ENCODE measurements at places on chromosomes 4 and X.

- peak; percentile 7 for DNase-seq
These were observed 264.8 kb upstream of the LDB2 start for GRCh38 chr4:17163156-17163771.

DNA sequence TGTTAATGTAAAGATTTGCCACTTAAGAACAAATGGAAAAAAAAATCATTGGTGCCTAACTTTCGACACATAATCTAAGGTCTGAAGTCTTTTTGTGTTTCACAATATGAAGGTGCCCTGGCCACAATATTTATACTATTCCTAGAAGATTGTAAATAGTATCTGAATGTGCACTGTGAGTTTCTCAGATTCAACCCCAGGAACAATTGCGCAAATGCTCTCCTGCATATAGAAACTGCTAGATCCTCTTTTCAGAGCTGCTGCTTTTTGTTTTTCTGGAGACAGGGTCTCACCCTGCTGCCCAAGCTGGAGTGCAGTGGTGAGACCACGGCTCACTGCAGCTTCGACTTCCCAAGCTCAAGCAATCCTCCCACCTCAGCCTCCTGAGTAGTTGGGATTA is 480.1 kb upstream of the FTHL17 start:
- DNase-seq = no peak

GRCh38 chr4:22842360-22843018 is 149.8 kb downstream of the GBA3 start:
- no peak for DNase-seq

GRCh38 chr4:15719506-15719905 is 16.6 kb downstream of the BST1 start:
- no peak for DNase-seq

DNA sequence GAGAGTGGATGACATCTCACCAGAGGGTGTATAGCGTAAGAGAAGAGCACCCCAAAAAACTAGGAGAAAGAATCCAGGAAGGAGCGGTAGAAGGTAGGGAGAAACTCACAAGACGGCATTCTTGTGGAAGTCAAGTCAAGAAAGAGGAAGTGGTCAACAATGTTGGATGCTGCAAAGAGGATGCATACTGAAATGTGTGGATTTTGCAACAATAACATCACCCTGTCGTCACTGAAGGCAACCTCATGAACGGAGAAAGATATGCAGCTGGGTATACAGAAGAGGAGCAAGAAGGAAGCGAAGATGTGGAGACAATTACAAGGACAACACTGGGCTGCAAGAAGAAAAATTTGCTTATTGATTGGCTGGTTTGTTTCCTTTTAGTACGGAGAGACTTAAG is 11.4 kb upstream of the TAPT1 start:
- no peak for DNase-seq

DNA sequence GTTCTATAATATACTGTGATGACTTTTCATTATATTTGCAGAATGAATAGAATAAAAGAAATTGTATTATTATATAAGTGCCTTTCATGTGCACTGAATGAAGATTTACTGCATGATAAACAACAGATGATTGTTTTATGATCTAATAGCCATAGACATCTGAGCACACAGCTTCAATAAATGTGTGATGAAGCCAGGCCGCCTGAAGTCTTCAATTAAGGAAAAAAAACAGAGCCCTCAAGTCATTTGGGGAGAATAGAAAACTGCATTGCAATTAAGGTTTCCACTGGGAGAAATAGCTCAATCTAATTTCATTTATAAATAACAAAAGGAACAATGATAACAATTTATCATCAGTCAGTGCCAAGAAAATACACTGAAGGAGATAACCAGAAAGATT is 955.2 kb downstream of the FSTL5 start:
- no peak for DNase-seq

- DNase-seq = no peak
These were observed 21.1 kb upstream of the FRYL start for GRCh38 chr4:48801016-48801715.

DNA sequence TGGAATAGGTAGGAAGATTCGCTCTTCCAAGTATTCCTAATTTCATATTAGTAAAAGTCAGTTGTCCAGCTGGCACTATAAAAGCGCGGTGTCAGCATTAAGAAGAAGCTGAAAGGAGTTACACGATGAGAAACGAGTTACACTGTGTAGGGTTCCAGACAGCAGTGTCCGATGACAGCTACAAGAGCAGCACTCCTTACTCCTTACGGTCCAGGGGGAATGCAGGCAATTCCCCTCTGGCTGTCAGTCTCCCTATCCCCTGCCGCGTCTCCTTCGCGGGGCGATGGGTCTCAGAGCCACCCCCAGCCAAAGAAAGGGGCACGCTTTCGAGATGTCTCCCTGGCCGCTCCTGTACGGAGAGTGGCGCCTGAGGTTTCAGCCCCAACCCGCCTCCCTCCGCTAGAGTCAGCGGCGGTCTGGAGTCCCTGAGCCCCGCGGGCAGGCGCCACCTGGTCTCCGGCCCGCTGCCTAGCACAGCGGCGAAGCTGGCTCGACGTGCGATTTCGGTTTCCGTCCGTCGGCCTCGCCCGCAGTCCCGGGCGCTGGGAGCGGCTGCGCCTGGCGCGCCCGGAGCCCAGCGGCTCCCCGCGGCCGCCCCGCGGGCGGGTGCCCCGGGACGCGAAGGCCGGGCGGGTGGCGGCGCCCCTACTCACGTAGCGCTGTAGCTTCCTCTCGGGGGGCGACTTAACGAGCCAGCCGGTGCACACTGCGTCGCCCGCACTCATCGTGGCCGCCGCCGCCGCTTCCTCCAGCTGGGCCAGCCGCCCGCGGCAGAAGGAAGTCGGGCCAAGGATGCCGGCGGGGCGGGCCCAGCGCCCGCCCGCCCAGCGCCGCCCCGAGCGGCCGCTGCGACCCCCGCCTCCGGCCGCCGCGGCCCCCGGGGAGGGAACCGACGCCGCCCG is at the start of gene GAB3:
Gene GAB3 (minus strand): TSS at position 777 of the 902 bp plus-strand sequence. CDS start 52 bp downstream, at position 725.
- no peak for DNase-seq

DNA sequence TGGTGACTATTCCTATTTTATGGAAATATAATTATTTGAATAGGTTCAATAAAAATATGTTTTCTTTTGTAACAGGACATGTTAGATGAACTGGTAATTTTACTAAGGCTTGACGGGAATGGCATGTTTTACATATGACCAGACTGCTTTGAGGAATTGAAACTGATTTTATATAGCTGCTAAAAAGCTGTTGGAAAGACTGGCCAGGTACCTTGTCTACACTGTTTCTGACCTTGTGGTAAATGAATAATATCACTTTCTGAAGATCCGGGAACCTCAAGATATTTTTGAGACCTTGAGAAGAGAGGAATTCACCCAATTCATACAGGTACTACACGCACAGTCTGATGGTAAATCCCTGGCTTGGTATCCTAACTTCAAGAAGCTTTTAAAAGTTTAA is 42.1 kb upstream of the USP46 start:
- no peak for DNase-seq

DNA sequence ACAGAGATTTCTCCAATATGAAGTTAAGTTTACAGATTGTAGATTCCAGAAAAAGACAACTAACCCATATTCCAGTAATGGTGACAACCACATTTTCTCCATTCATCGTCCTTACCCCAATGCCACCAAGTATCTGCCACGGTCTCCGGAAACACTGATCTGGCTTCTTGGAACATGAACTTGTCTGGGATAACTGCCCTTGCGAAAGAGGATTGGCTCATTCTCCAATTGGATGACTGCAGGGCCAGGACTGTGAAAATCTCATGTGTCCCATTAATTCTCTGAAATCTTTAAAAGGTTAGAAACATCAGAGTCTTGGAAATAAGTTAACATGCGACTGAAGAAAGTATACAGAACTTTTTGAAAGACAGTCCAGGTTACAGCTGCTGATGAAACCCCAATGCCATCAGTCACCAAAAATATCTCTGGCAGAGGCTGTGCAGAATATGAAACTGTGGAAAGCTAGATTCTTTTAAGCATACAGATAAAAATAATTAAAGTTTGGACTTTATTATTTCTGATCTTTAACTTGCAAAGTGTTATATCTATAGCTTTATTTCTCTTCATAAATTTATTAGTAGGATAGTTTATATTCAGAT is 496.9 kb downstream of the PPARGC1A start:
- DNase-seq = no peak

DNA sequence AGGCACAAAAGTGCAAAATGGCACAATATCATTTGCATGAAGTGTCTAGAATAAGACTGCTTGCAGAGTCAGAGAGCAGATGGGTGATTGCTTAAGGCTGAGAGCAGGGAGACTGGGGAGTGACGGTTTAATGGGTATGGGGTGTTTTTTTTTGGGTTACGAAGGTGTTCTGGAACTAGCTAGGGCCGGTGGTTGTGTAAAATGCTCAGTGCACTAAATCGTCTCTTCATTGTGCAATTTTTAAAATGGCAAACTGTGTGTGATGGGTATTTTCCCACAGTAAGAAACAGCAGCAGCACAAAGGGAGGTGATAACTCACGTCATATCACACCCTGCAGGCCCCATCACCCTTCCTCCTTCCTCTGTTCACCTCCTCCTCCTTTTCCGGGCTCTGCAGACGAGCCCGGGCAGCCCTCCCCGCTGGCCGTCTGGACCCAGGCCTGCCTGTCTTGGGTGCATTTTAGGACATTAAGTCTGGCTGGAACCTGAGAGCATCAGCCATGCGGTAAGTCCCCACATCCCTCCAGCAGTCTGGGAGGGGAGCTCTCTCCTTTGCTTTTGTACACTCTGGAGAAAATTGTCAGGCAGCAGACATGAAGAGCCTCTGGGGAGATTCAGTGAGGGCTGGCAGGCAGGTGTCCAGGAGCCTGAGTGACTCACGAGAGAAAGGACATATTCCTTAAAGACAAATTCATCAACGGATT is 42.7 kb downstream of the ASMT start:
- DNase-seq = peak; percentile 65

DNA sequence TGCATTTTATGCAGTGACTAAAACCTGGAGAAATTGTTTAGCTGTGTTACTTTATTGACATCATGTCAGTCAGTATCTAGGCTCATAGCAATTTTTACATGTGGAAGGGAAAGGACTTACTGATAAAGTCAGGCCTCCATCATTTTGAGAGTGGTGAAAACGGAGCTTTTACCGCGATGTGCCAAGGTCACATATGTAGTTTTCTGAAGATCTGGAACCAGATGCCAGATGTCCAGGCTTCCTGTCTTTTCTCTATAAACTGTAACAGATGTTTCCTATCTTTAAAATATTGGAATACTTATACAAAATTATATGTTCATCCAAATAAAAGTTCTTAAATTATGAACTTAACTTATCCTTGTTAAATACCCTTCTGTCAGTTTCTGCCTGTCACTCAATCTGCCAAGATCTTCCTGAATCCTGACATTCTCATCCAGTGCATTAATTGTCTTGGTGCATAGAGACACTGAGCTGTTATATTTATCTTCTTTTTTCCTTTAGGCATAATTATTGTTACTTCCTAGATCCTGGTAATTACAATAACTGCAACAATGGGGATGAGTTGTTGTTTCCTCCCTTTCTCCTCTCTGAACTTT is 1646.2 kb upstream of the TENM3 start:
- DNase-seq = no peak

GRCh38 chrX:56782791-56783449 is 53.9 kb downstream of the NBDY start:
- no peak for DNase-seq

- DNase-seq = no peak
These were observed 202.2 kb downstream of the NLGN4X start for GRCh38 chrX:6026429-6026828.

DNA sequence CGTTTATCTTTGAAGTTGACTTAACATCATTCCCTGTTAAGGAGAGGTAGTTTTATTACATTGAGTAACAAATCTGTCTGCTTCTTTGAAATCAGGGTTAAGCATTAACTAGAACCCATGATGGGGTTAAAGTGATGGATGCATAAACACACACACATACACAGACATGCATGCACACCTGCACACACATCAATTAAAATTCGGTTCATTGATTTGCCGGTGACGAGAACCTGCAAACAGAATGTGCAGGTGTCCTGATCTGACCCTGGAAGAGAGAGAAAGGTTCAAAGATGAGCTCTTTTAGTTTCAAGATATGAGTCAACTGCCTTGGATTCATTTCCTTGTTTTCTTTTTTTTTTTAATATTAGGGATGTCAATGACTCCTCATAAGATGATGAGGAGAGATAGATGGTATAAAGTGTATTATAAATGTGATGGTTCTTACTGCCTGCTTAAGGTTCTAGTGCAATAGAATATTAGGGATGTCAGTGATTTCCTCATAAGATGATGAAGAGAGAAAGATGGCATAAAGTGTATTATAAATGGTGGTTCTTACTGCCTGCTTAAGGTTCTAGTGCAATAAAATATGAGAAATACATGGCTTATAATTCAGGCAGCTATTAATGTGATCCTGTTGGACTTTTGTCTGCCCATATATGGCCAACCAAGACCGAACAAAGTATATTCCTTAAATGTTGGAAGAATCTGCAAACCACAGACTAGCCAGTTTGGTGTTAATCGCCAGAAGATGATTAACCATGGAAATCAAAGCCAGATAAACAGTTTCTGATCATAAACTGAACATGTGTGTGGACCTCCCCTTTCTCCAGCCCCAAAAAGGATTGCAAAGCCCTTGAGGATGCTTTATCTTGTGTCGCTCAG is 14.1 kb upstream of the CD99 start:
- peak; percentile 47 for DNase-seq

GRCh38 chr4:6785572-6785925 is 3.0 kb downstream of the KIAA0232 start:
- no peak for DNase-seq

GRCh38 chrX:13198056-13198761 is 121.6 kb downstream of the ATXN3L start:
- no peak for DNase-seq

DNA sequence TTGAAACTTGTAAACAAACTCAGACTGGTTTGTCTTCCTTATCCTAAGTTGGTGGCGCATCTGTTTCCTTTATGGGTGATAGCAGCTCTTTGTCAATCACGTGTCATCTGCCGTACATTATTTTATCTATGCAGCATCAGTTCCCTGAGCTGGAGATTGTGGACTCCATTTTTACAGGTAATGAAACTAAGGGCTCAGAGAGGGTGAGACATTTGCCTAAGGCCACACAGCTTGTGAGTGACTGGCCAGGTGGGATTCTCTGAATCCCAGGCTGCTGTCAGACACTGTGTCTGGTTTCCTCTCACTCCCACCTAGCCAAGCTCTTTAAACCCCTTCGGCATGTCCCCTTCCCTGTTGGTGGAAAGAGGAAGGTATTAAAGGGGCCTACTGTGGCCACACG is 41.7 kb upstream of the CLCN4 start:
- DNase-seq = no peak

DNA sequence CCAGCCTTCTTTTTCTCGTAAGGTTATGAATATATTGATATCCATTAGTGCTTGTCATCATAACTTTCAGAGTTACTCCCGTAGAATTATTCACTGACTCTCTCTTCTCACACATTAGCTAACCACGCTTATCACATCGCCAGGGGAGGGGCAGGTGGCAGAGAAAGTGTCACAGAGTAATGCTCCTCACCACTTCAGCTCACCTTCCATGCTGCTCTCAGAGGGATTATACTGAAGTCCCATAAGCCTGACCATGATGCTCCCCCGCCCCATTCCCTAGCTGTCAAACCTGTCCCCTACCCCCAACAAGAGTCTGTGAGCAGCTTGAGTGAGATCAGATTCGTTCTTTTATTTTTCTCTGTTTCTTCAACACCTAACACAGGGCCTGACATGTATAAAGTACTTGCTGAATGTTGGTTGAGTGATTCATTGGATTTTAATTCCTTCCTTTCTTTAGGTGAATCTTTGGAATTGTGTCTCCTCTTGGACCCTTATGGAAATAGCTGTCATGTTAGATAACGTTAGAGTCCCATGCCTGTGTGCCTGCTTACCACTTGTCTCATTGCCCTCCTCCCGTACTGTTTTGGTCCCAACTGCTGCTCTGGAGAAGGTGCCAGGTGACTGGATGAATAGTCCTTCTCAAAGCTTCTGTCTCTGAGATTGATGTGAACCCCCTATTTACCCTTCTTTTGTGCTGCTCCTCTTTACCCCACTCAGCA is 55.1 kb downstream of the RS1 start:
- DNase-seq = peak; percentile 32

Measured in epithelial cell of esophagus (primary cell).